Renal pelvis (tissue), 12 donors: ENCODE measurements at places on chromosomes 4 and X. TPM values are rescaled to one million over a fixed set of nuclear protein-coding genes. Genes with fewer than 3 reads are reported as not detected.
A peak's percentile ranks its signal among the peaks of the same experiment; 100 is the strongest.

GRCh38 chr4:146646593-146647325, 8.1 kb downstream of the POU4F2 start:
- no peak for DNase-seq

FAM120C gene
- 12.1 TPM for polyA plus RNA-seq

CENPVL1 gene
- 0.33 TPM for polyA plus RNA-seq

SPANXA1 gene
- not detected for polyA plus RNA-seq

GRCh38 chr4:48065587-48066052, 49.0 kb downstream of the NIPAL1 start:
- DNase-seq = no peak

PGAM4 gene
- not detected for polyA plus RNA-seq

DNA sequence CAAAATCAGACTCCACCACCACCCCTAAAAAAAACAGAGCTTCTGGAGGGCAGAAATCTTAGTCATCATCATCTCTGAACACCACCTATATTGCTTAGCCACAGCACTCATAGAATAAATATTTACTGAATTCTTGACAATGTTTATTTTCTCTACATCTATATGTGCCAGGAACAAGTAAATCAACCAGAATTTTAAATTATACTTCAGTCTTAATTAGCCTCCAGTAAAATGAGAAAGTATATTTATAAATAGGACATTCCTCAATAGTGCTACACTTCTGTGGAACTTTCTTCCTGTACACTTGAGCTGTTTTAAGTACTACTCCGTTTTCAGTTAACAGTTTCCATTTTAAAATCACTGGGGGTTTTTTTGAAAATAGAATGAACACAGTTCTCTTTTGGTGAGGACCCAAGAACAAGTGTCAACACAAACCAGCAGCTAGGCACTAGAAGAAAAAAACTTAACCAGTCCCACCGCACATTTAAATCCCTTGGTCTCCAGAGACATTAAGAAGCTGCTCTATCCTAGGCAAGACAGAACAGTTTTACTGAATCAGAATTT, 25.5 kb downstream of the SMIM14 start:
- no peak for DNase-seq

DNA sequence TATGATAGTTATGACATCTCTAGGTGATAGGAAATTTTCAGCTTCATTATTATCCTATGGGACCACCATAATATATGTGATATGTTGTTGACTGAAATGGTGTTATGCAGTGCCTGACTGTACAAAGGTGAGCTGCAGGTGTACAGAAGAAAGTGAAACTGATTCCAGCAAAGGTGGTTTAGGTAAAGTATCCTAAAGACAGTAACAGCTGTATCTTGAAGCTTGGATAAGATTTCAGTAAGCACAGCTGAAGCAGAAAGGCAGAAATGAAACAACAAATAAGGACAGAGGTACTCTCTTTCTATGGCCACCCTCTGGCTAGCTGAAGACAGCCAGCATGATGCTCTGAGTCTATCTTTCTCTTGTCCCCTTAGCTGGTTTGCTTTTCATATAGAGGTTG, 30.0 kb upstream of the PGK1 start:
- no peak for DNase-seq

DNA sequence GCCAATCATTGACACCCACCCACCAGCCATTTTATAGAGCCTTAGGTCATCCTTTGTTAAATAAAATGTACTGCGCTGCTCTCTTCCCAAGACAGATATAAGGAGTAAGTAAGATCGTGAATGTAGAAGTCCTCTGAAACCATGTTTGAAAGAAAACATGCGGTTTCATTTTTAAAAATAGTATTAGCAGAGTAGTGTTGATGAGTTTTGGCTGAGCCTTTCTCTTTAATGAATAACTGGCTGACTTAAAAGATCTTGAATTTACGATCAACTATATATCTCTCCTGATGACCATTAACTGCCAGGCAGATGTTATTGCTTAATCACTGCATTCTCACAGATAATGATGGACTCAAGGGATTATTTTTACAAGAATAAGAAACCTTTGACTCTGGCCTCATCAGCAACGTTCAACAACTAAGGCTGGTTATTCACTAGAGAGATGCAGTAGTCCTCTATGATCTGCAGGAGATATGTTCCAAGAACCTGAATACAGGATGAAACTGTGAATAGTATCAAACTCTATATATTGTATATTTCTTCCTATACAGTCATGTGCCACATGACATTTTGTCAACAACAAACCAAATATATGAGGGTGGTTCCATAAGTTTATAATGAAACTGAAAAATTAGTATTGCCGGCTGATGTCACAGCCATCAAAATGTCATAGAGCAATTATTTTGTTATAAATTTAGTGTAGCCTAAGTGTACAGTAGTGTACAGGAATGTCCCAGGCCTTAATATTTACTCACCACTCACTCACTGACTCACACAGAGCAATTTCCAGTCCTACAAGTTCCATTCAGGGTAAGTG, 80.8 kb downstream of the FAM13A start:
- peak; percentile 27 for DNase-seq

WDFY3 gene
- 44.6 TPM for polyA plus RNA-seq

DNA sequence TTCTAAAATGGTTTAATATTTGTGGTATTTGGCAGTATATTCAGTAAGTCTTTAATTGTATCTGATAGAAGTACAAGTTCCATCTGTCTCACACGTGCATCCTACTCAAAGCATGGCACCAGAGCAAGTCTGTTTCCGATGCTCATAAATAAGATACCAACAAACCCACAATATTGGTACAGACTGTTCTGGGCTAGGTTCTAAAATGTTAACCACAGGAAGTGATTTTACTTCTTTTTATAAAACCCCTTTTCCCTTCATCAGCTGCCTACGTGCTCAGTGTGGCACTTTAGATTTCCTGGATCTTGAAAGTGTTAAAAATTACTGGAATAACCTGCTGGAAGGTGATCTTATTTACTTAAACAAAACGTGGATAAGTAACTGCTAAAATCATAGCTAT, 165.1 kb downstream of the CFAP299 start:
- DNase-seq = no peak

DNA sequence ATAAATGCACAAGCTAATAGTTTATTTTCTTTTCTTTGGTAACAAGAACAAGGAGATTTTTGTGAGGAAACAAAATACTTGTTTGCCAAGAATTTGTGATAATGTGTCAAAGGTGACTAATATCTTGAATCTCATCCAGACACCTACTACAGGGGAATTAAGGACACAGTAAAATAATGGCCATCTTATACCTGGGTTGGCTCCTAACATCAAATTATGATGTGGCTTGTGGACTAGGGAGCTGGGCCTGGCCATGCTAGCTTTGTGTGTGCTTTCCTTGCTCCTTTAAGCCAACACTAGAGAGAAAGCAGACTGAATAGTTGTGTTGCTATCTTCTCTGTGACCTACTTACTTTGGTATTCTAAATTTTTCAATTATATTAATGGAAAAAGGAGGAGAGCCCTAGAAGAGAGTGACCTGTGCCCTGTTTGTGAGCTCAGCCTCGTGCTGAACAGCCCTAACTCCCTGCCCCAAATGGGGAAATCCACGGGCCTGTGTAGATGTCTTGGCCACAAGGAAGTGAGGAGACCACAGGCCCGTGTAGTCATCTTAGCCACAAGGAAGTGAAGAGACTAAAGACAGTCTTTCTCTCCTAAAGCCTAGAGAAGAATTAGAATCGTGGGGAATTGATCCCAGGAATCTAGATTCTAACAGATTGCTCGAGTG, 23.3 kb downstream of the ARHGAP24 start:
- DNase-seq = no peak

- no peak for DNase-seq
Observed at GRCh38 chr4:44679060-44679459, 840 bp downstream of the GUF1 start.
